RPMI7951 (cell line): ENCODE measurements at places on chromosomes 16 and 17.
A peak's percentile ranks its signal among the peaks of the same experiment; 100 is the strongest.

DNA sequence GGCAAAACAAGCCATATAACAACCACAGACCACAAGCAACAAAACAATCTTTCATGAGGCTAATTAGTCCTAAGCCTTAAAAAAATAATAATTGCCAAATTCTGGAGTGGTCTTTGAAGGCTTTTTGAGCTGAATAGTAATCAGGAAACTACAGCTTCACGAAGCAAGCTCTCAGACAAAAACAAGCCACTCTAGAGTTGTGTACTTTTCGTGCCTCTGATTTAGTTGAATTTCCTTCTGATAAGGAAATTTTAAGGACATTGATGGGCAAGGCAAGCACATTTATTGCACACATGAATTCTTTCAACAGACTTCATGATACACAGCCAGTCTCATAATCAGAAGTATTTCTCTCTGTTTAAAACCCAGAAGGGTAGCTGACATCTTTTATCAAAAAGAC lies 130.8 kb upstream of the IRX3 start:
- DNase-seq = no peak

DNA sequence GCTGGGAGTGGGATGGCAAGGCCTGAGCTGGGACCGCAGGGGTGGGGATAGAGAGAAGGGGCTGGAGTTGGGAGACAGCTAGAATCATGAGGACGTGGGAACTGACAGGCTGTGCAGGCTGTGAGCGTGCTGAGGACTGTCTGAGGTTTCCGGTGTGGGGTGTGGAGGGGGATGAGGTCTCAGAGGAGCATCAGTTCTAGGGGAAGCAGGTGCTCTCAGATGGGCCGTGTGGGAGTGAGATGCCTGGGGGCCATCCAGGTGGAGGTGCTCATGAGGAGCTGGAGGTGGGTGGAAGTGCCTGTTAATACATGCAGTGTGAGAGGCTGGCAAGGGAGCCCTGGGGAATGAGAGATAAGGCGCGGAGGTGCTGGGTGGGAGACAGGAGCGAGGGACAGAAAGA lies 27.2 kb downstream of the HASPIN start:
- DNase-seq = no peak

GRCh38 chr17:19533718-19534561 lies at the start of gene SLC47A1:
Gene SLC47A1 (plus strand): TSS chr17:19533854. CDS start chr17:19533940, 86 bp downstream.
- peak; percentile 3 for DNase-seq

- DNase-seq = no peak
Observed at GRCh38 chr16:7745276-7745675, 412.6 kb downstream of the RBFOX1 start.

DNA sequence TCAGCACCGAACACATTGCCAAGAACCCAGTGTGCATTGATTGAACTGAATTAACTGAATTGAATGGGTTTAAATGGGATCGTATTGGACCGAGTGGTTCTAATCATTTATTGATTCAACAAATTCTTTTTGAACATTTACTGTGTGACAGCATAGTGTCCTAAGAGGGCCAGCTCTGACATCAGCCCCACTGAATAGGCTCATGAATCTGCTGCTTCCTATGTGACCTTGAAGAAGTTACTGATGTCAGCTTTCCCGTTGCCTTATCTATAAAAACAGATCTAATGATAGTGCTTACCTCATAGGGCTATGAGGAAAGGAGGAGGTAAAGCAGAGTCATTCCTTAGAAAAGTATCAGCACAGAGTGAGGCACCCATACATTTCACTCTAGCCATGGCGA lies 226.3 kb downstream of the CBLN1 start:
- no peak for DNase-seq
